ENCODE measurements at places on chromosomes 7 and 10. TPM values are rescaled to one million over a fixed set of nuclear protein-coding genes. Genes with fewer than 3 reads are reported as not detected.
A peak's percentile ranks its signal among the peaks of the same experiment; 100 is the strongest.

GRCh38 chr7:133167300-133167699 is 85.4 kb upstream of the CHCHD3 start:
- no peak for DNase-seq

The PDE1C gene
- 0.55 TPM for total RNA-seq

DNA sequence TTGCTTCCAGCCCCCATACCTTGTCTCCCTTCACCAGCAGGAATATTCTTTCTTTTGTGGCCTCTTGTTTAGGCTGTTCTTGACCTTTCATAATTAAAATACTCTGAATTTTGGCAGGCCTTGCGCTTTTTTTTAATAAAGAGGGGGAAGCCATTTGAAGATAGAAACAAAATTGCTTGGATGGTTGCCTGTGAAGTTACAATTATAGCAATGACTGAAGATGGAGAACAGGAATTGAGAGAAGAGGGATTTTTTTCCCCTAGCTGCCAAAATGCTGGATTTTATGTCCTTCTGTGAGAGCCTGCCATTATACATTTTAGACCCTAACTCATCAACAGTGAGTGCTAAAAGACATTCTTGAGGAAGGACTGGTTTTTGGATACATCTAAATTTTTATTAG is 24.8 kb downstream of the FGFBP3 start:
- no peak for DNase-seq

DNA sequence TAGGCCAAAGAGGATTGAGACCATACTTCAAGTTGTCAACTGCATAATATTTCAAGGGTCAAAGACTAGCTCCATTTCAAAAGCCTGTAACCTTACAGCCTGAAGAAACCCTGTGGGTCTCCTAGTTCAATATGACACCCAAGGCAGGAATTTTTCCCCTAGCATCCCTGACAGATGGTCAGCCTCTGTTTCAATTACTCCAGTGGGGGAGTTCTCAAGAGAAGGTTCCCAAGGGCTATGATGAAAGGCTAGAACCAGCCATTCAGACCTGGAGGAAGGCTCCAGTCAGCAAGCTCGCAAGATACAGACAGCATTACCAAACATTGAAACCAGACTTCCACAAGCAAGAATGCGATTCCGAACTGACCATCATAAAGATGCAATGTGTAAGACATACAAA is 1.6 kb downstream of the HTR7 start:
- DNase-seq: no peak

DNA sequence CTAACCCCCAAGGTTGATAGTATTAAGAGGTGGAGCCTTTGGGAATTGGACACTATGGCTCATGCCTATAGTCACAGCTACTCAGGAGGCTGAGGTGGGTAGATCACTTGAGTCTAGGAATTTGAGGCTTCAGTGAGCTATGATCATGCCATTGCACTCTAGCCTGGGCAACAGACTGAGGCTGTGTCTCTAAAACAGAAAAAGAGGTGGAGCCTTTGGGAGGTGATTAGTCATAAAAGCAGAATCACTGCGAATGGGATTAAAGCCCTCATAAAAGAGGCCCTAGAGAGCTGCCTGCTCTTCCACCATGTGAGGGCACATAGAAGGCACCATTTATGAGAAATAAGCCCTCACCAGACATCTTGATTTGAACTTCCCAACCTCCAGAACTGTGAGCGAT is 81.9 kb downstream of the SKAP2 start:
- DNase-seq: no peak

DNA sequence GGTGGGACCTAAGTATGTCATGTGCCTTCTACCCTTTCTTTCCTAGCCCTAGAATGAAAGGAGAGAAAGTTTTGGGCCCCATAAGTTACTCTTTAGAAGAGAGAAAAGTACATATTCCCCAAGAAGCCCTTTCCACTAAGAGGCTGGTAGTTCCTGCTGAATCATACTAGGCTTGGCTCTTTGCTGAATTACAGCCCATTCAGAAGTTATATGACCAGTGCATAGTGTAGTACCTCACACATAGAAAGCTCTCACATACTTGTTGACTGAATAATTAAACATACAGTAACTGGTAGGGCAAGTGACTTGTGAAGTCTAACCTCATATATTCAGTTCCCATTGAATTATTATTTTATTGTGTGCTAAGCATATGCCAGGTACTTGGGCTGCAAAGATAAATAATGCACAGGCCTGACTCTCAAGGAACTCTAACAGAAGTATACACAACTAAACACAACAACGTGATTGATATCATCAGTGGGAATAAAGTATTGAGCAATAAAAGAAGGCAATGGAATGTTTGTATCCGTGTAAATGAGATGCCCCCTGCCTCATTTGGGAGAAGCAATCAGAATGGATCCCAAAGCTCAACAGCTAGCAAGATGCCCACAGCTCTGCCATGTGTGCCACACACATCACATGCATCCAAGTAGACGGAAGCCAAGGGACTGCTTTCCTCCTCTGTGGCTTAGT is 38.9 kb upstream of the UBN2 start:
- no peak for DNase-seq

DNA sequence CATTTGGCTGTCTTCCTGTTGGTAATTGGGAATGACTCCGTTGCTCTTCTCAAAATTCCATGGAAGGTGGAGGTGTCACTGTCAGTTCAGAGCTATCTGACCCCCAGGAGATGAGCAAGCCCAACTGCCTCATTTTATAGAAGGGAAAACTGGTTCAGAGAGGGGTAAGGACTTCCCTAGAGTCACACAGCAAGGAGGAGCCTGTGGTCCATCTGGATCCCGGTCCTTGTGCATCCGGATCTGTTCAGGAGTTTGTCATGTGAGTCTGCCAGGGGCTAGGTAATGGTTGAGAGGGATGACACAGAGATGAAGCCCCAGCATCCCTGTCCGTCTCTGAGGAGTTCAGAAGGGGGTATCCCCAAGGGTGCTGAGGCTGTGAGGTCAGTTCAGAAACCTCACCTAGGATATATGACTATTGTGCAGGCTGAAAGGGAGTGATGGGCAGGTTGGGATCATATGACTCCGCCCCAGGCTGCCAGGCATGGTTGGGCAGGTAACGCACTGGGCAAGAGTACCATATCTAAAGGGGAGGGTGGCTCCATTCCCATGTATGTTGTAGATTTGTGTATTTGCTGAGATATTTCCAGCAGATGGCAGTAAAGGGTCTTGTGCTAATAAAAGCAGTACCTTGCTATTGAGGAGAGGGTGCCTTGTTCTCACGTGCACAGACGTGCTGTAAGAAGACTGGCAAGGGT is 16.0 kb upstream of the SLC29A3 start:
- DNase-seq: no peak

DNA sequence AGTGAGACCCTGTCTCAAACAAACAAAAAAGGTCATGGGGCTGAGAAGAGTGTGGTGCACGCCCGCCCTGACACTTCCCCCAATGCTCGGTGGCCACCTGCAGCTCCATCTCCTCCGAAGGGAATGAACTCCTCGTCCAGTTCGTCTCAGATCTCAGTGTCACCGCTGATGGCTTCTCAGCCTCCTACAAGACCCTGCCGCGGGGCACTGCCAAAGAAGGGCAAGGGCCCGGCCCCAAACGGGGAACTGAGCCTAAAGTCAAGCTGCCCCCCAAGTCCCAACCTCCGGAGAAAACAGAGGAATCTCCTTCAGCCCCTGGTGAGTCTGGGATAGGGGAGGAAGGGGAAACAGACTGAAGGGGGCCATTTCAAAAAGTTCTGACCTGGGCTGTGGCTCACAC is 4.2 kb downstream of the PCOLCE start:
- DNase-seq: no peak

The ERVW-1 gene
- not detected for total RNA-seq

DNA sequence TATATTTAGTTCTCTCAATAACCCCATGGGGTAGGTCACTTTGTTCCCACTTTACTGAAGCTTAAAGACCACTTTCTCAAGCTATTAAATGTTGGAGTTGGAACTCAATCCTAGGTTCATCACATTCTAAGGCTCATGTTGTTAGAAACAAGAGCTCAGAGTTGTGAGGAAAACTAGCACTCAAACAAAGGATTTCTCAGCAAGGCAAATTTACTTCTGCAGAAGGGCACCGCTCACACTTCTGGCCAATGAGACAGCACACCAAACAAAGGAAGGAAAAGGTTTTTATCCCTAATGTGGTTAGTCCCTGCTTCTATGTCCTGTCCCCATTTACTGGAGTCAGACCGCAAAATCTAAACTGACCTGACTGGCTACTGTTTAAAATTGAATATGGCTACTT is 214.6 kb upstream of the PHF14 start:
- no peak for DNase-seq

The ADAM22 gene
- 12.4 TPM for total RNA-seq

The VPS26A gene
- 37.4 TPM for total RNA-seq

The CLDN4 gene
- 32.0 TPM for total RNA-seq

DNA sequence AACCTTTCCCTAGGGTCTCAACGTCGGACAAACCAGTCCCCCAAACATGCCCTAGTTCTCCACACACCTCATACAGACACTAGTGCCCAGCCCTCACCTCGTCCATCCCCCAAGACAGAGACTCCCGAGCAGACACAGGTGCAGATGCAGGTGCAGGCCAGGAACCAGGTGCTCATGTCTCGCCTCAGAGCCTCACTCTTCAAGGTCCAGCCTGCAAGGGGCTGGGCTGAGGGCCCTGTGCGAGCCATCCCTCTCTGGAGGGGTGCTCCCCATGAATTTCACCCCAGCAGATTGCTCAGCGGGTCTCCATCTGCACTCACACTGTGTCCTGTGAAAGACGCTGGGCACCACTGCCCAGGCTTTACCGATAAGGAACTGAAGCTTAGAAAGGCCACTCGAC is 36.9 kb upstream of the TUBB8 start:
- DNase-seq: no peak

DNA sequence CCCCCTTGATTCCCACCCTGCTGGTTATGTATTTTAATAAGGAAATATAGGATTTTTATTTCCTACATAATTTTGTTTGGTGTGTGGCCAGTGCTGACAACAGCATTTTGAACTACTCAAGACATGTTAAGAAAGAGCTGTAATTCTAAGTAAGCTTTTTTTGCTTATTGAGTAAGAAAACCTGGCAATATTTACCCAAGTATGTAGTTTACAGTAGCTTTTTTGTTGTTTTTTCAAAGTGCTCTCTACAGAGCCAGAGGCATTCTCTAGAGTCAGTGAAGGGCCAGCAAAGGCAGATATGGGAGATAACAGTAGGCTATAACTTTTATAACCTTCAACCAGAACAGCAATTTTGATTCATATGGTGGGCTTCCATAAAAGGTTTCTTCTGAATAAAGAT is 63.2 kb upstream of the TMEM168 start:
- no peak for DNase-seq

The TFR2 gene
- 5.7 TPM for total RNA-seq

DNA sequence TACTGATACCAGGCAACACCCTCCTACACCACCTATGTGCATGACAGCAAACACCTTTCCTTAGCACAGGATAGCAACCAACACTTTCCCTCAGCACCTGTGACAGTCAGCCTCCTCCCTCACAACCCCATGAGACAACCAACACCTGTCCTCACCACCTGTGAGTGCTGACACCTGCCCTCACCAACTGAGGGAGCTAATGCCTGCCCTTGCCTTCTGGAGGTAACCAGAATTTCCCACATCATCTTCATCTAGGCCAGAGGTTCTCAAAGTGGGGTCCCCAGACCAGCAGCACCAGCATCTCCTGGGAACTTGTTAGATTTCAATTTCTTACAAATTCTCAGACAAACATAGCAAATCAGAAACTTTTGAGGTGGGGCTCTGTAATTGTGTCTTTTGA is 112.5 kb downstream of the GRID1 start:
- DNase-seq: no peak

- no peak for DNase-seq
Observed at GRCh38 chr10:129514568-129515451, 47.8 kb downstream of the MGMT start.

The RAB19 gene
- total RNA-seq: 13.9 TPM

DNA sequence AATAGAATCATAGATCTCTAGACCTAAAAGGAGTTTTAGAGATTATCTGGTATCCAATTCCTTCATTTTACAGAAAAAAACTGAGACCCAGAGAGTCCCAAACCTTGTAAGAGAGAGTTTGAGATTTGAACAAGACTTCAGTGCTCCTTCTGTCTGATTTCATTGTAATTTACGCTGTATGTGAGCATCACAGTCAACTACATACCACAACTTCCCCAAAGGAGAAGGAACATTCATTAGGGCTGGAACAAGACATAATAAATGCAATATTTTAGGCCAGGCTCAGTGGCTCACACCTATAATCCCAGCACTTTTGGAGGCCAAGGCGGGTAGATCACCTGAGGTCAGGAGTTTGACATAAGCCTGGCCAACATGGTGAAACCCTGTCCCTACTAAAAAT is 17.3 kb upstream of the PRKAR2B start:
- no peak for DNase-seq

- no peak for DNase-seq
Observed at GRCh38 chr10:124734311-124735166, 9.6 kb downstream of the FAM53B start.

GRCh38 chr7:46515844-46516590 is 594.9 kb upstream of the IGFBP3 start:
- no peak for DNase-seq

The GPC2 gene
- 63.0 TPM for total RNA-seq

DNA sequence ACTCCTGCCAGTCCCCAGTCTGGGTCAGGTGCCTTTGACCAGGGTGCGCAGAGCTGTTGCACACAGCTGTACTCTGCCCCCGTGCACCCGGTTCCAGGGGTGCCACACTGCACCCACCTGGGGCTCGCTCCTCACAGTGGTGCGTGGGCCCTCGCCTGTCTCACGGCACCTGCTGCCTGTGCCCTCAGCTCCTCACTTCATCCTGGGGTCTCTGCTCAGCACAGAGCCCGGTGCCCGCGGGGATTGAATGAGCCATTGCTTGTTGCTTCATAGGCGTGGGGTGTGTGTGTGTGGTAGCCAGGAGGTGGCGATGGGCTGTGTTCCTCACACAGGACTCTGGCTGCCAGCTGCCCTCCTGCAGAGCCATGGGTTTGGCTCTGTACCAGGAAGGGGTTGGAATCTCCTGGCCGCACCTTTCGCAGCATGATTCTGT is 18.5 kb downstream of the EIF3B start:
- no peak for DNase-seq

The CISD1 gene
- total RNA-seq: 48.3 TPM

GRCh38 chr7:119233015-119233414 is 1008.5 kb downstream of the ANKRD7 start:
- no peak for DNase-seq

DNA sequence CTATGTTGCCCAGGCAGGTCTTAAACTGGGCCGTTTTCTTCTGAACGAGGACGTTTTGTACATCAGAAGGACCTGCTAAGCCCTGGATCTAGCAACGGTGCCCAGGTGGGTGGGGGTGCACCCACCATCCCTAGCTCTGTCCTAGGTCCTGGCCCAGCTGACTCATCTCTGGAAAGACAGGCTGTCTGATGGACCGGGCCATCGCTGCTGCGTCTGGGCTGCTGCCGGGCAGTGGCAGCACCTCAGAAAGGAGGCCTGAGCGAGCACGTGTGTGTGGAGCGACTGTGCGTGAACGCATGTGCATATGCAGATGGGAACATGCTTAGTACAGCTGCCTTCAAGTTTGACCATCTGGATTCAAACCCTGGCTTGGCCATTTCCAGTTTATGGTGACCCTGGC is 7.3 kb upstream of the ELFN1 start:
- peak; percentile 10 for DNase-seq

The PSD gene
- total RNA-seq: 10.2 TPM

- DNase-seq: no peak
Observed at GRCh38 chr10:106959521-106959920, 205.0 kb downstream of the SORCS1 start.

The ANAPC16 gene
- total RNA-seq: 72.4 TPM

Measured in WTC11 (cell line).